ENCODE measurements at places on chromosomes 4 and X.

GRCh38 chrX:29143756-29144155 lies 556.5 kb downstream of the IL1RAPL1 start:
- peak; percentile 1 for DNase-seq

DNA sequence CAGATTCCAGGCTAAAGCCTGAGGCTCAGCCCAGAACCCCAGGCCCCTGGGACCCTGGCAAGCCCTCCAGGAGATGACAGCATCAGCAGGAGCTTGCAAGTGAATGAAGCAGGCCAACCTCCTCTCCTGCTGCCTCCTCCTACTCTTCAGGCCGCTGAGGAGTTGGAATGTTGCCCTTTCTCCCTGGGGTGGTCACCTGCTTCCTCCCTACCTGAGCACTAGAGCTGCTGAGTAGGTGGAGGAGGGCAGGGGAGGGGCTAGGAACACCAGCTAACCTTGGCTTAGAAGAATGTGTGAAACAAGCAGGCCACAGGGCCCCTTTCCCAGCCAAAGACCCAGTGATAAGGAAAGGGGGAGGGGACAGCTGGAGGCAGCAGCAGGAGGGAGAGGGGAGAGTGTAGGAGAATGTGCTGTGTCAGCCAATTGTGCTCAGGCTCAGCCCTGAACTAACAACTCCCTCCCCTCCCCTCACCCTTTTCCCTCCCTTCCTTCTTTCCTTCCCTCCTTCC lies 58.0 kb downstream of the PJA1 start:
- DNase-seq: peak; percentile 32

GRCh38 chrX:119399772-119400101 lies 601 bp downstream of the SLC25A43 start:
- DNase-seq: peak; percentile 41

- DNase-seq: no peak
Measured at GRCh38 chr4:183260491-183261151, 59.5 kb downstream of the CLDN22 start.

GRCh38 chrX:140053846-140054245 lies 88.5 kb upstream of the CXorf66 start:
- no peak for DNase-seq

DNA sequence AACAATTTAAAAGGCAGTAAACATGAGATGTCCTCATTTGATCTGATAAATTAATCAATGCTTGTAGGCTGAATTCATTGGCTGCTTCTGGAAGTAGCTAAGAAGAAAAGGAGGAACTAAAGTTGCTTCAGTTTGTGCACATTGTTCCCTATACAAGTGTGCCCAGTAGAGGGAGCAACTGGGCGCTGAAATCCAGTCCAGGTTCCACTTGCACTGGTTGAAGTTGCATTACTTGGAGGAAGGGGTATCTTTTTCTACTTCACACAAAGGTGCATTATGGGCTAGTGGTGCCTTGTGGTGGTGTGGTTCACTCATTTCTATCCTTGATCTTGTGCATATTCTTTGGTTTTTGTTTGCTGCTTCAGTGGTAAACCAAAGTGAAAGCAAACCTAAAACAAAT lies 67.9 kb upstream of the SOX3 start:
- peak; percentile 9 for DNase-seq

- DNase-seq: peak; percentile 65
Measured at GRCh38 chr4:126513596-126513995, 1119.2 kb upstream of the INTU start.

DNA sequence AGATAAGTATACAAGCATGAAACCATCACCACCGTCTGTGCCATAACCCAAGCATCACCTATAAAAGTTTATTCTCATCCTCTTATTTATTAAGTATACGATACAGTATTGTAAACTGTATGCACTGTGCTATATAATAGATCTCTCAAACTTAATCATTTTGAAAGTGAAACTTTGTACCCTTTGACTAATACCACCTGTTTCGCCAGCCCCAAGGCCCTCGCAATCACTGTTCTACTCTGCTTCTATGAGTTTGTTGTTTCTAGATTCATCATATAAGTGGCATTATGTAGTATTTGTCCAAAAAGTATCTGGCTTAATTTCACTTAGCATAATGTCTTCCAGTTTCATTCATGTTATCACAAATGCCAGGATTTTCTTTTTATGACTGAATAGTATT lies 72.1 kb upstream of the DOCK11 start:
- no peak for DNase-seq

DNA sequence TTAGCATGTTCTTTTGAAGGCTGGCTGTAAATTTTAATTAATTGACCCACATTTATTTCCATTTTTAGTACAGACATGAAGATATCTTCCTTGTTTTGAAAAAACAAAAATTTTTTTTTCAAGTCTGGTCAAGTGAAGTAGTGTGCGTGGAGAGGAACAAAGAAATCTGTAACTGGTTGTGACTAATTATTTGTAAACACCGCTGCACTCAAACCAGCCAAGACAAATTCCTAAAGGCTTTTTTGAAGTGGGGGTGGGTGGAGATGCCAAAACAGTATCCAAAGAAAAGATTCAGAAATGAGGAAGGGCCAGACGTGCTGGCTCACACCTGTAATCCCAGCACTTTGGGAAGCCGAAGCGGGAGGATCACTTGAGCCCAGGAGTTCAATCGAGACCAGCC lies 88.3 kb downstream of the SHROOM2 start:
- no peak for DNase-seq

DNA sequence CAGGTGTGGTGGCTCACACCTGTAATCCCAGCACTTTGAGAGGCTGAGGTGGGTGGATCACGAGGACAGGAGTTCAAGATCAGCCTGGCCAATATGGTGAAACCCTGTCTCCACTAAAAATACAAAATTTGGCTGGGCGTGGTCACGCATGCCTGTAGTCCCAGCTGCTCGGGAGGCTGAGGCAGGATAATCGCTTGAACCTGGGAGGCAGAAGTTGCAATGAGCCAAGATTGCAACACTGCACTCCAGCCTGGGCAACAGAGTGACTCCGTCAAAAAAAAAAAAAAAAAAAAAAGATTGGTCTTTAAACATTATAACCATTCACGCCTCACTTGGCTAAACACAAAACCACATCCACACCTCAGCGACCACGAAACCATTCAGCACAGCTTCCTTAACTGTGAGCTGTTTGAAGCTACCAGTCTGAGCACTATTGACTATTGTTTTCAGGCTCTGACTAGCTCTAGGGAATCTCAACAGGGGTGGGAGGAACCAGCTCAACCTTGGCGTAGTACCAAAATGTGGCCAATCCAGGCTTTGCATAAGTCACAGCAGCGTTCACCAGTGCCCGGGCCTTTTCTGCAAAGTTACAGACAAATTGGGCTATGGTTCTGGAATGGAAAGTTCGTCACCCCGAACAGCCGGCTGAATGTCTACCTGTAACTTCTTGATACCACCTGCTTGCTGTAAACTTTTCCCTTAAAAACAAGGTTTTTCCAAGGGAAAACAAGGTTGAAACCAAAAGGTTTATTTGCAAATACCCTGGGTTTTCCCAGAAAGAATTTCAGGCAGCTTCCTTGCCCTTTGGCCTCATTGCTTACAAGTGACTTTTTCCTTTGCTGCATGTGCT lies 73.6 kb upstream of the DHX15 start:
- peak; percentile 61 for DNase-seq

DNA sequence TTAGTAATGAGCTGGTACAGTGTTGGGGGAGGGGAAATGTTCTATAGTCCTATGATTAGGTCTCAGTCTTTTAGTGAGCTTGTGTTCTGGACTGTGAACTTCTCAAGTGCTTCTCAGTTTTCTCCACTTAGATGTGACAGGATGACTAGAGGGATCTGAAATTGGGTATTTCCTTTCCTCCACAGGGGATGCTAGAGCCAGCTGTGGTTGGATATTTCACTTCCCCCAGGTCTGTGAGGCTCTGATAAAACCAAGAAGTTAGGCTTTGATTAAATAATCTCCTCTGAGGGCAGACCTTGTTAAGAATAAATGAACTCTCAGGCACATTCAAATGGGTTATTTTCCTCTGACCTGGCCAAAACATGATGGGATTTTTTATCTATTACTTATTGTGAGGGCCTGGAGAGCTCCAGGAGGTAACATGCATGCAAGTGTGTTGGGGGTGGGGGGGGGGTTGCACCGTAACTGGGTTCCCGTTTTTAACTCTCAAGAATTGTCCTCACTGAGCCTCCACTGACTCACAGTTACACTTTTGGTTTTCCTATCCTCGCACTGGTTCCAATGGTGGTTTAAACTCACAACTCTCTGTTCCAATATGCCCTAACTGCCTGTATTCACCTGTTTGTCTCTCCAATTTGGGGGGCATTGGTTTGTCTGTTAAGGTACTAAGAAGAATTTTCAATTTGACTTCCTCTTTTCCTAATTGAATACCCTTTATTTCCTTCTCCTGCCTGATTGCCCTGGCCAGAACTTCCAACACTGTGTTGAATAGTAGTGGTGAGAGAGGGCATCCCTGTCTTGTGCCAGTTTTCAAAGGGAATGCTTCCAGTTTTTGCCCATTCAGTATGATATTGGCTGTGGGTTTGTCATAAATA lies 28.1 kb upstream of the GLRA3 start:
- DNase-seq: no peak

DNA sequence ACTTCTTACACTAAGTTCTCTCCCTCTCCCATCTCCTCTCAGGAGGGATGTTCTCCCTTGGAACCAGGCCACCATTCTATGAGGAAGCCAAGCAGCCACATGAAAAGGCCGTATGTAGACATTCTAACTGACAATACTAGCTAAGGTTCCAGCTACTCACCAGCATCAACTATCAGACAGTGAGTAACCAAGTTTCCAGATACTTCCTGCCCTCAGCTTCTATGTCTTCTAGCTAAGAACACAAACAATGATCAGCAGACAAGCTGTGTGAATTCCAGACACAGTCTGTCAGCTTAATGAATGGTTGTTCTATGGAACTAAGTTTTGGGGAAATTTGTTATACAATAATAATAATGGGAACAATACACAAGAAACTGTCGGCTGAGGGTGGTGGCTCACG lies 50.8 kb downstream of the SMIM14 start:
- peak; percentile 55 for DNase-seq

DNA sequence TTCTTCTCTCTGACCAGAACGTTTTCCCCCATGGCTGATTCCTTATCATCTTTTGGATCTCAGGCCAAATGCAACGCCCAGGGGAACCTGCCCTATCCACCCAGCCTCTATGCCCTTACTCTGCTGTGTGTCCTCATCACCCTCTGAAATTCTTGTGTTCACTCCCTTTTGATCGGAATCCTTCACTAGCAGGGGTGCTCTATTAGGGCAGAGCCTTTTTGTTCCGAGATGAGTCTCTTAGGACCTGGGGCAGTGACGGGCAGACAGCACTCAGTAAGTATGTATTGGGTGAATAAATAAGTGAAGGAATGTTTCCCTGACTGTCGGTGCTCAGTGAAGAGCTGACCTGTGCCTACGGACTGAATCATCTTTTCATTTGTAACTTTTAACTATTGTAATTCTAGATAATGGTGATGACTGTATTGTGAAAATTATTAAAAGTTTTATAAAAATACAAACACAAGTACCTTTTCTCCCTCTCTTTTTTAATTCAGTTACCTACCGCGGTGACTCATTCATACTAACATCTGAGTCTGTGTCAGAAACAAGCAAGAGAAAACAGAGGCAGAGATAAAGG lies 4.8 kb upstream of the TENM3 start:
- DNase-seq: peak; percentile 18

DNA sequence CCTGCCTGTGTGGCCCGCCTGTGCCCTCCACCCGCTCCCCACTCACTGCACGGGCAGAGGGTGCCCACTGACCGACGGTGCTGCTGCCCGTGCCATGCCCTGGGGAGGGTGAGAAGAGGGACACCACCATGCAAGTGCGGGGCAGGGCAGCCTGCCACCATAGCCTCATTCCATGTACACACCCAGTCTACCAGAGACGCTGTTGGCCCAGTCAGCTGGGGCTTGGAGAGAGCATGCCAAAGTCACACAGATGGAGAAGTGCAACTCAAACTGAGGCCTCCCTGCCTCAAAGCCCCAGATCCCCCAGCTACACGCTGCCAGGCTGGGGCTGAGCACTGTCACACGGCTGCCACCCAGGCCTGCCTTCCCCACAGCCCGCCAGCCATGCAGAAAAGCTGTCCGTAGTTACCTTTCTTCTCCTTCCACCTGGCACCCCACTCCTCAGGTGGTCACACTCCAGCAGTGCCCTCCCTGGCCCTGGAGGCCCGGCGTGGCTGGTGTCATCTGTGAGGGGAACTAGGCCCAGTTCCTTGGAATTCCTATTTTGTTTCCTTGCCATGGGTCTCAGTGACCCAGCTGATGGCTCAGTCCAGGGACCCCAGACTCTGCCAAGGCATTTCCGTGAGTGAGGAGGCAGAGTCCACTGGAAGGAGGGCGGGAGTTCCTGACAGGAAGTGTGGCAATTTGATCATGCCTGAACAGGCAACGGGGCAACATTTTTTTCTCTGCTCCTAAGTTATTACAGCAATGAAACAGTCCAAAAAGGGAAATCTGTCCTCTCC lies at the start of gene SLC2A9:
Gene SLC2A9 (minus strand): TSS at position 627 of the 782 bp plus-strand sequence. CDS start 68 bp downstream, at position 559.
- DNase-seq: no peak

- DNase-seq: no peak
Measured at GRCh38 chrX:124030520-124030919, 69.0 kb downstream of the STAG2 start.

GRCh38 chrX:52271206-52271605 lies 86.5 kb downstream of the MAGED4 start:
- peak; percentile 5 for DNase-seq

GRCh38 chr4:61309616-61310015 lies 109.5 kb downstream of the ADGRL3 start:
- DNase-seq: peak; percentile 50

GRCh38 chr4:68995292-68995691 lies 43.7 kb upstream of the UGT2A3 start:
- DNase-seq: no peak

GRCh38 chrX:276581-277201 lies 4.5 kb upstream of the PLCXD1 start:
- DNase-seq: peak; percentile 50

DNA sequence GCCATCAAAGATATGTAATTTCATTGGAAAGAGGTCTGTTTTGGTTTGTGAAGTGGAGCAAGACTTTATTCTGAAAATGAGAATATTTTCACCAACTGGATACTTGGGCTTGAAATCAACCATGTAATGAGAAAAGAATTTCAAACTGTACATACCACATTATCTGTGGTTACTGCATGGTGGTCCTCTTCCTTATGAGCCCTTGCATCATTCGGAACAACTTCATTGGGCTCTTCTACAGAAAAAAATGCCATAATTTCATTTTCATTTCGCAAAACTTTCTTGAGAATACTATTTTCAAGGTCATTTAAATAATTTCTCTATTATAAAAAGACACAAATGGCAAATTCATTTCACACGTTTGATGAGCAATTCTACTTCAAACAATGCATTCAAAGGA lies 148.6 kb upstream of the RPS6KA6 start:
- peak; percentile 75 for DNase-seq

DNA sequence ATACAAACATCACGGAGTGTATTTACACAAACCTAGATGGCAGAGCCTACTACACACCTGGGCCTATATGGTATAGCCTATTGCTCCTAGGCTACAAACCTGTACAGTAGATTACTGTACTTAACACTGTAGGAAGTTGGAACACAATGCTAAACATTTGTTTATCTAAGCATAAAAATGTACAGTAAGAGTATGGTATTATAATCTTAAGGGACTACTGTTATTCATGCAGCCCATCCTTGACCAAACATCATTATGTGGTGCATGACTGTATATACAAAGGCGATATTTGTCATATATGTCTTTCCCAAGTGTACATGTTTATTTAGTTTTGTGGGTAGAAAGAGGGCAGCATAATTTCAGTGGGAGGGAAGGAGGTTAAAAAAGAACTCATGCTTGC lies 177.7 kb upstream of the FSTL5 start:
- DNase-seq: no peak

GRCh38 chr4:147844781-147845180 lies 112.9 kb downstream of the ARHGAP10 start:
- no peak for DNase-seq

Data from fibroblast of upper back skin (primary cell).